ENCODE measurements at places on chromosomes 12 and 14.
A peak's percentile ranks its signal among the peaks of the same experiment; 100 is the strongest.

- no peak for DNase-seq
Measured at GRCh38 chr12:22250762-22251161, 83.7 kb downstream of the ST8SIA1 start.

GRCh38 chr14:105314287-105315200 lies at the start of gene PACS2:
Gene PACS2, plus strand, starts transcription at chr14:105314748. Its CDS starts 171 bp downstream, at chr14:105314919.
- DNase-seq, result peak; percentile 90

DNA sequence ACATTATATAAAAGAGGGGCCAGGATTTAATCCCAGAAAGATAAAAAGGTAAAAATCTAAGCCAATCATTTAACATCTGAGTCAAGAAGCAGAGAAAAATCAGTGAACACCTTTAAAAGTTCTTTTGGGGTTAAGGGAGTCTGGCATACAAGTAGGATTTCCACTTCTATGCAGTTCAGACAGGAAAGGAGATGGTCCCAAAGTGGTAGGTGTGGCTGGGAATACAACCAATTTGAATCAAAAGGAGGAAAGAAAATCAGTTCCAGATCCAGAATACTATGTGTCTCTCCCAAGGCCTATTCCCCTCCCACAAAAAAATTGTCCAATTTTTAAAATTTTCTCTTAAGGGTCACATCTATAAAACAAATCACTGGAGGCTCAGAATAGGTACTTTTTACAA lies 167.4 kb downstream of the PHLDA1 start:
- no peak for DNase-seq

GRCh38 chr12:113158439-113159203 lies 9.1 kb downstream of the CFAP73 start:
- no peak for DNase-seq

DNA sequence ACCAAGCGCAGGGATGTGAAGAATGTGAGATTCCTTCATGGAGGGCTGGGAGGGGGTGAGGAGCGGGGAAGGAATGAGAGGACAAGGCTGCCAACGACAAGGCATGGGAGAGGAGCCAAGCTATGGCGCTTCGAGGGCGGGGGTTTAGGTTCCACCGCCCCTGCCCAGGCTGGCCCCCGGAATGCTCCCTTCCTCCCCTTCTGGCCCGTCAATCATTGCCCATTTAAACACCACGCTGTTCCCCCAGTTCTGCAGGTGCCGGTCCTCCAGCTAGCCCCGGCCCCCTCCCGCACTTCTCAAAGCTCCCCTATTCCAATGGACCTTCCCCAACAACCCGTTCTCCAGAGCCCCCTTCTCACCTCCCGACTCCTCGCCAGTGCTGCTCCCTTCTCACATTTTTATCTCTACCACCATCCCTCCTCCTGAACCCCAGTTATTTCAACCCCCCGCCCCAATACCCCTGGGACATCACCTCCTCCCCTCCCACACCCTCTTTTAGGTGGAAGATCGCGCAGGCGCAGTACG lies 428 bp downstream of the RNF41 start:
- no peak for DNase-seq

DNA sequence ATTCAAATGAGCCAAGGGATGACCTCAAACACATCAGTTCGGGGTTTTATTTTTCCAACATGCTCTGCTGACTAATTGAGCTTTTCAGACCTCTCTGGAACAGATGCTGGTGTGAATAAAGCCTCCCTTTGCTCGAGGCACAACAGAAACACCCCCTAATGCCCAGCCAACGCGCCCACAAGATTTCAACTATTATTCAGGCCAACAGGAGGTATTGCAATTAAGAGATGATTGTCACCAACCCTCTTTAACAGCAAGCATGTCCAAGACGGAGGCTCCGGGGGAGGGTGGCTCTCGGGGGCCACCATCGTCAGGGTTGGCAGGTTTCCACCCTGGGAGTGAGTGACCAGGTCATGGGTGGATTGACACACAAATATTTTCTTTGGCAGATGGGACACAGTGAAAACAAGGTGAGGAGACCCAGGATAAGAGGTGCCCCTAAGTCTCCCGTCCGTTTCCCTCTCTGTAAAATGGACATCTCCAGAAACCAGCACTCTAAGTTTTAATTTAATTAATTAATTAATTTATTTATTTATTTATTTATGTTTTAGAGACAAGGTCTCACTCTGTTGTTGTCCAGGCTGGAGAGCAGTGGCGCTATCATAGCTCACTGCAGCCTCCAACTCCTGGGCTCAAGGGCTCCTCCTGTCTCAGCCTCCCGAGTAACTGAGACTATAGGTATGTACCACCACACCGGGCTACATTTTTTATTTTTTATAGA lies 56.1 kb downstream of the MAP1LC3B2 start:
- no peak for DNase-seq

DNA sequence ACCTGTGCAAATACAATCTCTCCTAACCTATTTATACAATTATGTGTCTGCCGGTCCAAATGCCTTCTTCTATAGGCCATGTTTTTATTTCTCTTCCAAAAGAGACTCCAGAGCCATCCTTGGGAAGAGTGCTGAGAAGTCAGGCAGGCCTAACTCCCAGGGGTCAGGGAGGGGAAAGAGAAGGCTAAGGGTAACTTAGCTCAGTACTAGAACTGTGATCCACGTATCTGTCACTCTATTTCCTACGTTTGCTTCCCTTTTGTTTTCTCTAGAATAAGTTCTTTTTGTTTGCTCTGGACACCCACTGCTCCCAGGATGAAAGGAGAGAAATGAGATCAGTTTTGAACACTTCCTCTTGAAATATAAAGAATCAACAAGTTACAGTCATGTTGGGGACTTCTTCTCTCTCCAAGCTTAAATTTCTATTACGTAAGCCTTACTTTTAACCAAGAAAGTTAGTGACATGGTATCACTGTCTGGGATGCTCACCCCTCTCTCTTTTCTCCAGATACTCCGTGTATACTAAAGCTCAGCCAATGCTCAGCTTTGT lies 79.2 kb downstream of the DAD1 start:
- DNase-seq, result peak; percentile 44

GRCh38 chr12:52280796-52281560 lies 6.5 kb downstream of the KRT86 start:
- no peak for DNase-seq

GRCh38 chr12:83128540-83128939 lies 441.8 kb downstream of the TMTC2 start:
- no peak for DNase-seq

DNA sequence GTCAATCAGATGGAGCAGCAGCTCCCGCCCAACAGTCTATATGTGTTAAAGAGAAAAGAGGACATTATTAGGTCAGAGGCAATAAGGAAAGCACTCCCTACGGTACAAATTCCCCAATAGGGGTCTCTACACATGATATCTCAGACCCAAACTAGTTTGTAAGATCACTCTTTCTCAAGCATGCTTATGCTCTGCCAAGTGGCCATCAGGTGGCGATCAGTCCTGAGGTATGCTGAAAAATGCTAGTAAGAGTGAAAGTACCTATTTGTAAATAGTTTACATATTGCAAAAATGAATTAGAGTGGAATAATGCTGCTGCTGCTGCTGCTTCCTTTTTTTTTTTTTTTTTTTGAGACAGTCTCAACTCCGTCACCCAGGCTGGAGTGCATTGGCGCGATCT lies 61.0 kb downstream of the CPM start:
- DNase-seq, result no peak

GRCh38 chr12:130994821-130995375 lies 41.2 kb downstream of the ADGRD1 start:
- DNase-seq, result no peak

DNA sequence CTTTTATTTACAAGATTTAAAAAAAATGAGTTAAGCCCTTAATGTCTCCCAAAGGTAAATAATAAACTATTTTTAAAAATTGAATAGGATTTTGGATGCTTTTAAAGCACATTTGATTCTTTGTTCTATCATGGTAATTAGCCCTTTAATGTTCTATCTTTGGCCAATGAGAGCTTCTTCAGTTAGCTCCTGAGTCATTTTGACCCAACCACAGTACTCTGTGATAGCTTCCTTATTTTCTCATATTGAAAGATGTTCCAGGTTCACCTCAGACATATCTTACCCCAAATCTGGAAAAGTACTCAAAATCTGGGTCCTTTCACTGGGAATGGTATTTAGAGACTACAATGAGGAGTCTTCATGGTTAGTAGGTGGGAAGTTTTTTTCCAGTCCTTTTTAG lies 98.0 kb downstream of the MYRFL start:
- DNase-seq, result no peak

Data from GM06990 (cell line).